ENCODE measurements at places on chromosomes 2 and 18.

GRCh38 chr2:224890372-224890771 lies 151.9 kb downstream of the DOCK10 start:
- no peak for DNase-seq

DNA sequence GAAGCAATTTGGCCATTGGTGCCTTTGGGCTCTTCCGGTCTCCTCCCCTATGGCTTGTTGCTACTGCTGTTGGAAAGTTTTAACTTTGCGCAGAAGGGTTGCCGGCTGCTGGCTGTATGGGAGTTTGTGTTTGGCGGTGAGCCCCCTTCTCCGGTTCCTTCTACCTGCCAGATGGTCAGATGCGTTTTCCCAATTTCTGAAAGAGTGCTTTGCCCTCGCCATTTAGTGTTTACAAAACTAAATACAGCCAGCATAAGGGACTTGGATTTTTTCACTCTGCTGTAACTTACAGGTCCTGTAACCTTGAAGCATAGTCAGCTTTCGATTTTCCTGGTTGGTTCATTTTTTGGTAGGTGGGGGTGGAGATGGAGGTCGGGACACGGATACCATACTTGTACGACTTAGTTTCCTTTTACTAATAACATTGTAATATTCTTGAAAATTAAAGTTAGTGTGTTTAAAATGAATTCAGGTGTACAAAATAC lies 604 bp downstream of the COQ10B start:
- DNase-seq = peak; percentile 44

- no peak for DNase-seq
Measured at GRCh38 chr2:60794271-60794863, 38.3 kb downstream of the PAPOLG start.

DNA sequence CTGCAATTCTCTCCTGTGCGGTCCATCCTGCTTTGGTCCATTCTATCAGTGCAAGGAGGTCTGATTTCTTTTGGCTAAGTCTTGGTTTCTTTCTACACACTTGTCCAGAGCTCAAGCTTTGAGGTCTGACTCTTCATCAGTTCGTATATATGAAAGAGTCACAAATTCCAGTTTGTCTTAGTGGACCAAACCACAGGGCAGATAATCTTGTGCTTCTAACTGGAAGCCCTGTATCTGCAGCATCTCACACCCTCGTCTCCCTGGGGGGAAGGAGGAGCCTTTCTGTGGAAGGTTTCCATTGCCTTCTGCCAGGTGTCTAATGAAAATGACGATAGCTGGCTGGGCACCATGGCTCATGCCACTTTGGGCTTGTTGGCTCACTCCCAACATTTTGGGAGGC lies 148.5 kb downstream of the SPP2 start:
- no peak for DNase-seq

DNA sequence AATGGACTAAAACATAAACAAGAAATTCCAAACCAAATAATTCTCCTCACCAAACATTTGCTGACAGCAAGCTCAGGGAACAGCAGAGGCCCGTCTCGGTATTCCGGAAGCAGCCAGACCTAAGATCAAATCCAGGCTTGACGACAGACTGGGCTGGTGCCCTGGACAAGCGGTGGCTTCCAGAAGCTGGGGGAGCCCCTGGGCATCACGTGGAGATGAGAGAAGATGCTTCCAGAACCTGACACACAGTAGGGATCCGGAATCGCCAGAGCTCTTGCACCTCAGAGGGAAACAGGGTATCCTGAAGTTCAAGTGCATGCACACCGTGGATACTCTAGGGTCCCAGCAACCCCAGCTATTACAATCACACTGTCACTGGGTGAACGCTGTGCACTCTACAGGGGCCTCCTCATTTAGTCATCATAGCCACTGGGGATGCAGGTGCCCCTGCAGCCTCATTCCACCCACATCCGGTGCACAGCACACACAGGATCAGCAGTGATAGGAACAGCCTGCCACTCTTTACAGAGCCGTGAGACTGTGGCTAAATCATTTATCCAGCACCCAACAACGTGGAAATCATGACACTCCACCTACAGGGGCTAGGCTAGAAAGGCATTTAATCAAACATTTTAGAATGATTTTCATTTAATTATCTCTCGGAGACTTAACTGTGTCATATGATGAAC lies 102.6 kb downstream of the HDAC4 start:
- DNase-seq = no peak

DNA sequence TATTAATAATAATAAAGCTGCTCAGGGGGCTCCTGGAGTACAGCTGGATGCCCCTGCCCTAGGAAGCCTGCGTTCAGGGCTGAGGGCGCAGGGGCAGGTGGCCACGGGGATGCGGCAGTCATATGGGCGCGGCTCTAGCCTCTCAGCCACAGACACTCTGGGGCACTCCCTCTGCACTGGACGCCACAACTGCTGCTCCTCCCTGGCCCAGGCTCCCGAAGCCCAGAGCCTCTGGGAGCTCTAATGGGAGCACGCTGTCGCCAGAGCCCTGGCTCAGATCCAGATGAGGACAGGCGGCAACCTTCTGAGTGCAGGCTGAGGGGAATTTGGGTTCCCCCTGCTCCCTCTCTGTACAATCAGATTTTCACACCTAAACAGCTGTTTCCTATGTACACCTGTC lies 93.6 kb downstream of the MTCL1 start:
- DNase-seq = no peak

DNA sequence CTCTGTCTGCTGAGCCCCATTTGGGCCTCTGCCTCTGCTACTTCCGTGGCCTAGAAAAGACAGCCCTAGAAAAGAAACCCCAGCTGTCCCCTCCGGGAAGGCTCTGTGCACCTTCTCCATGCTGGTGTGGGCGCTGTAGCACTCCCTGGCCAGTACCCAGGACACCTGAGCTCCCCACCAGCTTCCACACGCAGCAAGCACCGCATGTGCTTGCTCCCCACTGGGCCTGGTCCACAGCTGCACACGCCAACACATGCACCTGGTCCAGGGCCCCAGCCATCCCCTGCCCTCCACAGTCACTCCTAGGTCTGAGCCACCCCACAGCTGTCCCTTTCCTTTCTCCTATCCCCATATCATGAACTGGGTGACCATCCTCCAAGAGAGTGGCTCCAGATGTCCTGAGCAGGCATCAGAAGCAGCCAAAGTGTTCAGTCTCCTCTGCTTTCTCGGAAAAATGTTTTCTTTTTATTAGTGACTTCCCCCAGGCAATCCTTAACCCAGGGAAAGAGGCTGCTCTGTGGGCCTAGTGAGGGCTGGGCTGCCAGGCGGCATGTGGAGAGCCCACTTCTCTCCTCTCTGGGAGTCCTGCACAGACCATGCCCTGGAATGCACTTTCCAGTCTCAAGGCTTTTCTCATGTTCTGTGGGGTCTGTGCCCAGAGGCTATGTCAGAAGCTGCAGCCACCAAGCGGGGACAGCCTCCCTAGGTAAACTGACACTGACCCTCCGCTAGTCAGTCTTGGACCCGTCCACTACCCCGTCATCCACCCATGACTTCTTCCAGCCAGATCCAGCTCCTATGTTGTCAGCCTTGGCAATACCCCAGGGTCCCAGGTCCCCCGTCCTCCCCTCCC lies 133.7 kb downstream of the KLHL29 start:
- DNase-seq = no peak

GRCh38 chr2:227510620-227510958 lies 38.6 kb downstream of the AGFG1 start:
- no peak for DNase-seq

DNA sequence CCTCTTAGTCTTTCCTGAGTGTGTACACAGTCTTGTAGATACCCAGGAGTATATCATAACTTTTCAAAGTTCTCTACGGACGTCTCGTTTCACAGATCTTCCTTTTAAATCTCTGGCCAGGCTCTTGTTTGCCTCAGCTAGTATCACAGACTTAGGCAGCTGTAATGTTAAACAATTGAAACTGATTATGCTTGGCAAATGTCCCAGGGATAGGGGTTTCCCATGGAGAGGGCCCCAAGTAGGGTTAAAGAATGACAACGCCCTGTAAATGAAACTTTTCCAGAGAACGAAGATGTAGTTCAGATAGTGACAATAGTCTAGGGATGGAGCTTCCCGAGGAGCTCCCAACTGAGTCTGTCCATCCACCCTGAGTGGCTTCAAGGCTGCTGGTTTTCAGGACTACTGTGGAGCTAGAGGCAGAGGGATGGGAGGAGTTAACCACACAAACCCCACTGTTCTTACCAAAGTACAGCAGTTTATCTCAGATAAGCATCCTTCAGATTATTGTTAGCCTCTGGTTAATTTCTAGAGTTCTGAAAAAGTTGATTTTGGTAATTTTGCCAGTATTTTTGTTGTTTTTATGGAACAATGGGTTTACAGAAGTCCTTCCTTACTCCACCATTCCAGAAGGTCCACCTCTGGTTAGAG lies 9.1 kb downstream of the NEURL3 start:
- no peak for DNase-seq

DNA sequence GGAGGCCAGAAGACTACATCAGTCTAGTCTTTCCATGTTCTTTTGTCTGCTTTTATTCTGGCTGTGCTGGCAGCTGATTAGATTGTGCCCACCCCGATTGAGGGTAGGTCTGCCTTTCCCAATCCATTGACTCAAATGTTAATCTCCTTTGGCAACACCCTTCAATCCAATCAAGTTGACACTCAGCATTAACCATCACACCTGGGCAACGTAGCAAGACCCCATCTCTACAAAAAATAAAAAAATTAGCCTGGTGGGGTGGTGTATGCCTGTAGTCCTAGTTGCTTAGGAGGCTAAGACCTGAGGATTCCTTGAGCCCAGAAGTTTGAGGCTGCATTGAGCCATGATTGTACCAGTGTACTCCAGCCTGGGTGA lies 33.5 kb downstream of the EML4 start:
- DNase-seq = no peak

- DNase-seq = no peak
Measured at GRCh38 chr18:58308463-58308862, 264.4 kb downstream of the NEDD4L start.

DNA sequence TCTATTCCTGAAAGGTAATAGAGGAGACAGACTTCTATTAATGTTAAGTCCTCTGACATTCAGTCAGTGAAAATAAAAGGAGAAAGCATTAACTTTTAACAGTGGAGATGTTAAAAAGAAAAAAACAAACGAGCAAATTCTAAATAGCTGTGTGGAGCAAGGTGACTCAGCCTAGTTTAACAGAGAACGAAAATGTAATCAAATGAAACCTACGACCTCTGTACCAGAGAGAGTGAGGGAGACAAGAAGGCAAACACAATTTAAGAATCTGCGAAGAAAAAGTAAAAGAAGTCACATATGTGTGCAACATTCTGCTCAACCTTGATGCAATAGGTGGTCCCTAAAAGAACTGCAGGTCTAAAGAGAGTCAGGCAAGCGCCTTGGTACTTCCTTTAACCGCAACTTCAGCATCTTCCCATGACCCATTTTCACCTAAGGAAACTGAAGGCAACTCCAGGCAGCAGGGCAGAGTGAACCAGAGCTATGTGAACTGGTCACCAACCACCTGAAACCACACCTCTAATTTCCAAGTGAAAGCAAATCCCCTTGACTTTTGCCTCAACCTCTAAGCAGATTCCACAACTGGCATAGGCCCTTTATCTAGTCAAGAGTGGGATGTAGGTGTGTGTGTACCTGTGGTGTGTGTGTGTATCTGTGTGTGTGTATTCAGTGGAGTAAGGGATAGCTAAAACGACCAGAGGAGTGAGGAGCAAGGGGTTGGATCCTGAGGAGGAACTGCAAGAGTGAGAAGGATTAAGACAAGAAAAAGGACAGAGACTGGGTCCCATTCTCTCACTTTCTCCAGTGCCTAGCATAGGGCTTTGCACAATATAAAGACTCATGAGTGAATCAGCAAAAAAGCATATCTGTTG lies 43.0 kb downstream of the FIGN start:
- no peak for DNase-seq

GRCh38 chr18:35083174-35083712 lies 42.0 kb downstream of the MAPRE2 start:
- DNase-seq = no peak

DNA sequence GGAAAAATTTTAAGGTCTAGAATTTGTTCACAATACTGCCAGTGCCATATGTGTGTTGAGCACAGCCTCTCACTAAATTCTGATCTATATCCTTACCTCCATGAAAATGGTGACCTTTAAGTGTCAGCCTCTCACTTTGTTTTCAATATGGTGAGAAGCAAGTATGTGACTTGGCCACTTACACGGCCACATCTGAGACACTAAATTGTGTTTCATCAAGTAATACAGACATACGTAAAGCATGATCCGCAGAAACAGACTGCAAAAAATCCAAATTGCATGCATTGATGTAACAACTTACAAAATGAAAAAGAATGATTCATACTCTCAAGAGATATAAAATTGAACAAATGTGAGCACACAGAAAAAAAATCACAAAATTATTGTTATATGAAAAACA lies 55.2 kb upstream of the UGP2 start:
- no peak for DNase-seq

DNA sequence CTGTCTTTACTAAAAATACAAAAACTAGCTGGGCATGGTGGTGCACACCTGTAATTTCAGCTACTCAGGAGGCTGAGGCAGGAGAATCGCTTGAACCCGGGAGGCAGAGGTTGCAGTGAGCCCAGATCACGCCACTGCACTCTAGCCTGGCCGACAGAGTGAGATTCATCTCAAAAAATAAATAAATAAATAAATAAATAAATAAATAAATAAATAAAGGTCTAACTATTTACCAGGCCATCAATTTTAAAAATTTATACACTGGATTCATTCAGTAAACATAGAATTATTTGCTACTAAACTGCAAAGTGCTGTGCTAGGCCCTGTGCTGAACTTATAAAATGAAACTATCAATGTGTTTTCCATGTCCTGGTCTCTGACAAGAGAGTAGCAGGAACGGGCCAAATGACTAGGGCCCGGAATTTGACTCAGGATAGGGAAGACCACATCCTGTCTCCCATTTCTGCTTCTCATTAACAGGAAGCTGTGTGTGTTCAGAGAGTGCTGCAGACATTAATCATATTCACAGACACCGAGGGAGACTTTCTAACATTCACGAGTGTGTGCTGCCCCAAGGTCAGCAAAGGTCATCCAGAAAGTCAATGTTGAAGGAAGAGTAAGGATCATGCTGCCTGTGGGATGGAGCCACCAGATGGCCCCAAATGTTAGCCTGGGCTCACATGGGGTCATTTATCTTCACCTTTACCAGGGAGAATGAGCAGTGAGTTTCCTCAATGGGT lies 95.8 kb downstream of the SPP2 start:
- no peak for DNase-seq

DNA sequence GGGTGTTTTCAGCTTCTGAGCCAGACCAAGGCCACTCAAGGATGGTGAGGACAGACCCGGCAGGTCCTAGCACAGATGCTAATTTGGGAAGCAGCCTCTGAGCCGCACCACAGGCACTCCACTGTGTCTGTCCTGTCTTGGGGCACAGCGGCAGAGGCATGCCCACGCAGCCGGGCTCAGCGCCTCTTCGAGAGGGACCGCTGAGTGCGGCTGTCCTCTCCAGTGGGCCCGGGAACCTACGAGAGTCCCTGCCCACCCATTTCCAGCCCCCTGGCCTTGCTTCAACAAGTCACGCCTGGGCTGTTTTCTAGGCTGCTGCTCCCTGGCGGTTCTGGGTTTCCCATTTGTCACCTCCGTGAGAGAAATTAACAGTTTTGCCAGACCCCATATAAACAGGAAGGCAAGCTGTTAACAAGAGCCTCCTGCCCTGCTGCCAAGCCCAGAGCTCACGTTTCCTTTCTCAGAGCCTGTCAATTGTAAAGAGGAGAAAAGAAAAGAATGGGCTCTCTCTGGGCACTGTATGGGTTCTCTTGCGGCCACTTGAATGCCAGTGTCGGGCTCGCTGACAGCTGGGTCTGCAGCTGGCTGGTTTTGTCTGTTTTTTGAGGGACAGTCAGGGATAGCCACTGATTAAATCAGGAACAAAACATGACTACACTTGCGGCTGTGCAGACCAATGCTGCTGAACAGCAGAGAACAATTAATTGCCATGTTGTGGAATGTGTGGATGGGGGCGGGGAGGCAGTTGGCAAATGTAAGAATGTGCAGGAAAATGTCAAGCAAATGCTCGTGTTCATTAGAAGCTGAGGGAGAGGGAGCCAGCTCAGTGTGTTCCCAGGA lies 30.6 kb downstream of the TMEM17 start:
- no peak for DNase-seq
